ENCODE measurements at places on chromosomes 2 and 18.

DNA sequence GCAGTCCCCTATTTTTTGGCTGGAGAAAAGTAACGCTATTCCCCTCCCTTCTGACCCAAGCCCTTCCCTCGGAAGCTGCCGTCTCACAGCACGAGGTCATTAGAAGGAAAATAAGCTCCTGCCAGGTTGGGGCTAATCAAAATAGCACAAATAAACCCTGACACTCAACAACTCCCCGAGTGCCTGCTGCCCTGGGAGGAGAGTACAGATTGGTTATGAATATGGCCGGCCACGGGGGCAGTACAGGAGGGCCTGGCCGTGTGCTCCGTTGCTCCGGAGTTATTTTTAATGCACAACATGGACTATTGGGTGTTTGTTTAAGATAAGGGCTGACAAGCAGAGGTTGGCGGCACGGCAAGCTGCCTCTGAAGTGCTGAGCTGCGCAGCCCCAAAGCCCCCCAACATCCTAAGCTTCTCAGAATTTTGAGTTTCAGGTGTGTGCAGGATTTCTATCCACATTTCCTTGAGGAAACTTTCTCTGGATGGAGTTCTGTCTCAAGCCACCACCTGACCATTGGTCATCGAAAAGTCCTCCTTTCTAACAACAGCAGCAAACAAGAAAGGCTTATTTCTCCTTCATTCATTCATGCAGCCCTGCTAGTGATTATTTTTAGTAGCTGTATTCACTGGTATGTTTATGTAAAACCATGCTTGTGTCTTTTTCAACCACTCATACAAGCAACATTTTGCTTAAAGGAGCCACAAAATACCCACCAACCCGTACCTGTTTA is 58.7 kb downstream of the PAX3 start:
- no peak for DNase-seq

DNA sequence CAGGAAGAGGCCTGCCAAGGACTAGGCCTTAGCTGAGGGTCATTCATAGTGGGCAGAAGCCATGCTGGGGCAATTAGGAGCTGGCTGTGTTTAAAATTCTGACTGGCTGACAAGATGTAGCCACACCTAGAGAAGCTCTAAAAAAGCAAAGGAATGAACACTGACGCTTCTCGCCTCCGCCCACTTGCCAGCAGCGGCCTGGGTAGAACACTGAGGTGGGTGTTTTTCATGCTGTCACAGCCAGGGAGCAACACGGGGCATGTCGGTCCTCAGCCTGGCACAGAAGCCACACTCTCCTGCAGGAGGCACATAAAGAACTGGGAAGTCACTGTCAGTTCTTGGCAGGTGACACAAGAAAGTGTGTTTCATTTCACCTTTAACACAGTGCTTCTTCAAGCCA is 10.4 kb downstream of the CHST10 start:
- DNase-seq: no peak

DNA sequence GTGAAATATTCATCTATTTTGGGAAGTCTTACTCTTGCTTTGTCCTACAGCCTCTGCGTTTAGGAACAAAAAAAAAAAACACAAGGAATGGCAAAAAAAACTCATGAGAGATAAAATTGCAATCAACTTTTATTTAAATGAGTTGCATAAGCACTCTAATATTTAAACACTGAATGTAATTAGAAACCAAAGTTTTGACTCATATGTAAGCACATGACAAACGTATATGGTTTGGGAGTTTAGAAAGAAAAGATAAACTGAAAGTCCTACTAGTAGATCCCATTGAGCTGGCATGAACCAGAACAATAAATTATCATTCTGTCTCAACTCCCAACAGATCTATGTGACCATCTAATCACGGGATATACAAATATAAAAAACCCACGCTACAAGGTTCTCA is 44.8 kb downstream of the REV1 start:
- no peak for DNase-seq

DNA sequence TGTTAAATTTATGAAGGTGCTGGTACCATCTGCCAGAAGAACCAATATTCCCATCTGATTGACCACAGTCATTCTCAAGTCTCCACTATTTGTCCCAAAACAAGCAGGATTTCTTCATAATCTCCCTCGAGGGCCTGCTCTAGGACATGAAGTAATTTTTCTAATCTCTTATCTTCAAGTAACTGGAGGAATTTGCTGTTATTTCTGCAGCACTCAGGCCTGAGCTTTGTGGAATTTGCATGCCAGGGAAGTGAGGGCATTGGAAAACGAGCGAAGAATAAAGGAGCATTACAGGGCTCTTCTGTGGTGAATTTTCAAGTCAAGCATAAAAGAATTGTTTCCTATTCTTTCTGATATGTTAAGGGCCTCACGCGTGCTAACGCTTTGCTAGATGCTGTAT is 161.2 kb upstream of the EPAS1 start:
- DNase-seq: no peak

- DNase-seq: no peak
Observed at GRCh38 chr2:60275958-60276357, 277.5 kb downstream of the BCL11A start.
